Dermis blood vessel endothelial cell (primary cell): ENCODE measurements at places on chromosomes 1 and 21.

DNA sequence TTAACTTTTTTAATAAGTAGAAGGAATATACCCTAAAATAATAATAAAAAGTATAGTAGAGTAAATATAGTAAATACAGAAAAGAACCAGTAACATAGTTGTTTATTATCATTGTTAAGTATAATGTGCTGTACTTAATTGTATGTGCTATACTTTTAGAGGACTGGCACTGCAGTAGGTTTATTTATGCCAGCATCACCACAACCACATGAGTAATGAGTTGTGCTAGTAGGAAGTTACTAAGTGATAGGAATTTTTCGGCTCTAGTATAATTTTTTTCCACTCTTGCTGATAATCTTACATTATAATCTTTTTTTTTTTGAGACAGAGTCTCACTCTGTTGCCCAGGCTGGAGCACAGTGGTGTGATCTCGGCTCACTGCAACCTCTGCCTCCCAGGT is 71.6 kb downstream of the IVNS1ABP start:
- DNase-seq, result no peak

- peak; percentile 77 for DNase-seq
These were observed 387.0 kb downstream of the USP25 start for GRCh38 chr21:16116798-16117197.

GRCh38 chr1:113899111-113899510 is 5.5 kb downstream of the AP4B1 start:
- DNase-seq, result no peak

- peak; percentile 2 for DNase-seq
These were observed 120.8 kb downstream of the LMO4 start for GRCh38 chr1:87449348-87449963.

DNA sequence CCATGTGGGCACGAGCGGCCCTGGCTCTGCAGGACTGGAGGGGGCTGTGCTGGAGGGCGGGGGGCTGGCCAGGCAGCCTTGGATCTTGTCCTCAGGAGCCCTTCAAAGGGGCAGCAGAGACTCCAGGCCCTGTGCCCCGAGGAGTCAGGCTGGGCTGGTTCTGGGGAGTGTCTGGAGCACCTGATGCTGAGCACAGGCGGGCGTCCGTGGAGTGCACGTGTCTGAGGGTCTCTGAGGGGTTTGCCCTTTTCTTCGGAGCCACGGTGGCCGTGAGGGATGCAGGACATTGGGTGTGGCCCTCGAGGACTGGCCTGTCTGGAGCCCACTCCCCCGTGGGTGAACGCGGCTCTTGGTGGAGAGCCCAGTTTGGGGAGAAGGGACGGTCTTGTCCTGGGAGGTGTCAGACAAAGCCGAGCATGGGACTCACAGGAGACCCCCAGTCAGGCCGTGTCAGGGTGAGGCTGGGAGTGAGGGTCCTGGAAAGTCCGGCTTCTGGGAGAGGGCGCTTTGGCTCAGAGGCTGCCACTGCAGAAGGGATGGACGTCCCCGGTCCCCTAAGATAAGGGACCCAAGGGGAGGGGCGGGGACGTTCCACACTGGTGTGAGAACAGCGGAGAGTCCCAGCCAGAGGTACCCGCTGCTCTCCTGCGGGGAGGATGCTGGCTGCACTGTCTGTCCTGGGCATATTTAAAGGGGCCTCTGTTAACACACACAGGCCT is 60.8 kb downstream of the COL18A1 start:
- no peak for DNase-seq

GRCh38 chr1:8448911-8449661 is 131.2 kb downstream of the SLC45A1 start:
- no peak for DNase-seq

- peak; percentile 15 for DNase-seq
These were observed 749 bp downstream of the FAM163A start for GRCh38 chr1:179743679-179744400.

DNA sequence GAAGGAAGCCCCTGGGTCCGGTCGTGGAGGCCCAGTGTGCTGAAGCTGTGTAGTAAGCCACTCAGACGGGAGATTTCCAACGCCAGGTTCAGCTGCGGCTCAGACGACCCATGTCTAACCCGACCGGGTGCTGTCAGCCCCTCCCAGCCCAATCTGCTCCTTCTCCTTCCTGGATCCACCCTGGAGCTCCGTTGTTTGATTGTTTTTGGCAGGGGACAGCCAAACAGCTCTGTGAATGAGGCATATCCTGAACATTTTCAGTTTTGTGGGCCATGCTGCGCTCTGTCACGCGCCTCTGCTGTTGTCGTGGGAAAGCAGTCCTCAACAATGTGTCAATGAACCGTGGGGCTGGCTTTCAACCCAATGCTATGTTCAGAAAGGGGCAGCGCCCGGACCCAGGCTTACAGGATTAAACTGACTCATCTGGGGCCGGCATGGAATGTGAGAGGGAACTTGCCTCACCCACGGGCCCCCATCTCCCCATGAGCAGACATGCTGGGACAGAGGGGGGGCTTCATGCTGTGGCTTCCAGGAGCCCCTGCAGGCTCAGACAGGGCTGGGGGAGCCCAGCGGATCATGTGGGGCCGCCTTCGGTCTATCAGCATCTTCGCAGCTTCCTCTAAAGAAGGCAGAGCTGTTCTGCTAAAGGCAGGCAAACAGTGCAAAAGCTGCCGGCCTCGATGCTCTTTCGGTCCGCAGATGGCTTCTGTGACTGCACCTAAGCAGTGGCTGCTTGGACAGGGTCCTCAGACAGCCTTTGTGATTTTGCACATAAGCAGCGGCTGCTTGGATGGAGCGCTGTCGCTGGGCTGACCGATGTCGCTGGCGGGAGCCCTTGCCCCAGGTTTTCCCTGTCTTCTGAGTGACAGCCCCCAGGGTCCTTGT is 101.7 kb downstream of the RIPK4 start:
- peak; percentile 70 for DNase-seq

DNA sequence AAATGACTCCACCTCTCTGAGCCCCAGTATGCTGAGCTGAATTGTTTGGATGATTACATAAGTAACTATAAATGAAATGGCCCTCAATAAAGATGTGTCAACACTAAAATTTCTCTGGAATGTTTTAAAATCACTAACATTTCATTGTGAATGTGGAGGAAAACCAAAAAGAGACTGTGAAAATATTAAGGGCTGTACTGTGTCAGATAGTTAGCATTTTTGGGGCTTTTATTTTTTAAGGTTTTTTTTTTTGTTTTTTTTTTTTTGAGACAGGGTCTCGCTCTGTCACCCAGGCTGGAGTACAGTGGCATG is 6.3 kb downstream of the MYOC start:
- DNase-seq, result no peak

DNA sequence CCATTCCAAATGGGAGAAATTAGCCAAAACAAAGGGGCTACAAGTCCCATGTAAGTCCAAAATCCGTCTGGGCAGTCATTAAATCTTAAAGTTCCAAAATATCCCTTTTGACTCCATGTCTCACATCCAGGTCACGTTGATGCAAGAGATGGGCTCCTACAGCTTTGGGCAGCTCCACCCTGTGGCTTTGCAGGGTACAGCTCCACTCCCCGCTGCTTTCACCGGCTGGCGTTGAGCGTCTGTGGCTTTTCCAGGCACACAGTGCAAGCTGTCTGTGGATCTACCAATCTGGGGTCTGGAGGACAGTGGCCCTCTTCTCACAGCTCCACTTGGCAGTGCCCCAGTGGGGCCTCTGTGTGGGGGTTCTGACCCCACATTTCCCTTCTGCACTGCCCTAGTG is 130.2 kb downstream of the TPR start:
- DNase-seq, result no peak

DNA sequence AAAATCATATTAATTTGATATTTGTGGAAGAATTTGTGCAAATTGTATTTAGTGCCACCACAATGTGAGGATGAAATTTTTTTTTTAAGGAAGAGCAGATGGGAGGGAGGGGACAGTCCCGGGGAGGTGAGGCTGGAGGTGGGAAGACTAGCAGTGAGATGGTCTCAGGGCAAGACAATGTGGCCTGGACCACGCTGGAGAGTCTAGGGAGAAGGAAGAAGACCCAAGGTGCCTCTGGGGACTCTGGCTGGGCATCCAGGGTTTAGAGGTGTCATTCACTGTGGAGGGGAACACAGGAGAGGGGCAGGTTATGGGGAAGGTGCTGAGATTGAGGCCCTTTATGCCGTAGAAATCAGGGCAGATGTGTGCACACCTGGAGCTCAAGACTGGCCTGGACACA is 10.3 kb upstream of the THEMIS2 start:
- DNase-seq, result no peak

- DNase-seq, result peak; percentile 49
These were observed 16.4 kb downstream of the GPSM2 start for GRCh38 chr1:108893141-108893530.

- DNase-seq, result no peak
These were observed 560.5 kb upstream of the NR5A2 start for GRCh38 chr1:199466961-199467360.

DNA sequence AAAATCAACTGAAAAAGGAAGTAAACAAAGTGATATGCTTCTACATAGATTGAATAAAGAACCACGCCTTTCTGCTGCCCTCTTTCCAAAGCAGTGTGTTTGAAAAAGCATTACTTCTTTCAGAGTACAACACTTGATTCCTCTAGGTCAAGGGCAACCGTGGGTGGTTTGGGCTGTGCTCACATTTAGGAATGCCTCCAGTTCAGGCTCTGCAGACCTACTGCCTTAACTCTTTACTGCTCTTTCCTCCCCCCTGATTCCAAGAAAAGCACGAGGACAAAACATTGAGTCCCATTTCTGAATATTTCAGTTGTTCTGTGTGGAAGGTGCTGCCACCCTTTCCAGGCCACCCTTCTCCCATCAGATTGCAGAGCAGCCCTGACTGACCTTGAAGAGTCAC is 45.2 kb downstream of the ADAMTS1 start:
- DNase-seq, result no peak

GRCh38 chr1:229298887-229299503 is 28.1 kb downstream of the RAB4A start:
- DNase-seq, result no peak

DNA sequence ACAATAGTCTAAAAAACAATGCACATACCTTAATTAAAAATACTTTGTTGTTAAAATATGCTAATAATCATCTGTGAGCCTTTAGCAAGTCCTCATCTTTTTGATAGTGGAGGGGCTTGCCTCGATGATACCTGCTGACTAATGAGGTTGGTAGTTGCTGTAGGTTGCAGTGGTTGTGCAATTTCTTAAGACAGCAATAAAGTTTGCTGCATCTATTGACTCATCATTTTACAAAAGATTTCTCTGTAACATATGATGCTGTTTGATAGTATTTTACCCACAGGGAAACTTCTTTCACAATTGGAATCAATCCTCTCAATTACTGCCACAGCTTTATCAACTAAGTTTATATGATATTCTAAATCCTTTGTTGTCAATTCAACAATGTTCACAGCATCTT is 7.6 kb downstream of the C1orf87 start:
- DNase-seq, result no peak

DNA sequence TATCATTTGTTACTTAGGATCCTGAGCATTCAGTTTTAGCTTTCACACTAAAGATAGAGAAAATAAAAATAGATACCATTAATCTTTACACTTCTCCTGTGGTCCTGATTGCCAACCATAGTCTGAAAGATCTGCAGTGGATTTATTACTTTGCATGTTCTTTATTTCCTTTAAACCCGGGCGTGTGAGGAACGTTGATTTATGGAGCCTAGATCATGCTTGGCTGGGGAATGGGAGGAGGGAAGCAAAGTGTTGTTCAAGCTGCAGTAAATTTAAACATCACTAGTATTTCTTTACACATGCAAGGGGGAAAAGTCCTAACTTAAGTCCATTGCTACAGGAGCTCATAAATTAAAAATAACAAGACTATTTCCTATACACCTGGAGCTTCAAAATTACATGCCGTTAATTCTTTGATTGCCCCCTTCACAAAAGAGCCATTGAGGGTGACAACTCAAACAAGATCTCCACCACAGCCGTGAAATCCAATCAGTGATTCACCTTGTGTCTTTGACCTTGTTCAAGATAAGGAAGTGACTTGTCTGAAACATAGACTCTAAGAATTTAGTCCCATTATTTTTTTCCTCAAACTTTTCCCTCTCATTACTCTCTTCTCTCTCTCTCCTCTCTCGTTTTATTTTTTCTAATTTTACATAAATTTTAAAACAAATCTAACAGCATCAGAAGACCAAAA is 282.7 kb downstream of the KIF26B start:
- DNase-seq, result no peak
